Eye (tissue), 1 donor: ENCODE measurements at places on chromosomes 1 and 21.

GRCh38 chr1:185551008-185551407, 183.2 kb upstream of the HMCN1 start:
- no peak for DNase-seq

DNA sequence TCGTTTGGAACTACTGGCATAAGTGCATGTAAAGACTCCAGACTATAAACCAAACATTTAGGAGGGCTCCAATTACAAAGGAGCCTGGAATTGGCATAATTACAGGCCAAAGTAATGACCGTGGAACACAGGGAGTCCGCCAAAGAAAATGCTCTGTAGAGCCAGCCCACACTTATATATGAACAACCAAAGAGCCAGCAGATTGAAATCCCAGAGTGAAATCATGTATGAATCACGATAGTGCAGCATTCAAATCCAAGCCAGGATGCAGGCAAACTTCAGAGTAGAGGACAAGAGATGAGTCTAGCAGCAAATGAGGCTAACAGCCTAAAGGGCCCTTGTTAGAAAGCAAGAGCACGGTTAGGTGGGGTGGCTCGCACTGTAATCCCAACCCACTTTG, 13.1 kb downstream of the VPS26C start:
- DNase-seq, result no peak

DNA sequence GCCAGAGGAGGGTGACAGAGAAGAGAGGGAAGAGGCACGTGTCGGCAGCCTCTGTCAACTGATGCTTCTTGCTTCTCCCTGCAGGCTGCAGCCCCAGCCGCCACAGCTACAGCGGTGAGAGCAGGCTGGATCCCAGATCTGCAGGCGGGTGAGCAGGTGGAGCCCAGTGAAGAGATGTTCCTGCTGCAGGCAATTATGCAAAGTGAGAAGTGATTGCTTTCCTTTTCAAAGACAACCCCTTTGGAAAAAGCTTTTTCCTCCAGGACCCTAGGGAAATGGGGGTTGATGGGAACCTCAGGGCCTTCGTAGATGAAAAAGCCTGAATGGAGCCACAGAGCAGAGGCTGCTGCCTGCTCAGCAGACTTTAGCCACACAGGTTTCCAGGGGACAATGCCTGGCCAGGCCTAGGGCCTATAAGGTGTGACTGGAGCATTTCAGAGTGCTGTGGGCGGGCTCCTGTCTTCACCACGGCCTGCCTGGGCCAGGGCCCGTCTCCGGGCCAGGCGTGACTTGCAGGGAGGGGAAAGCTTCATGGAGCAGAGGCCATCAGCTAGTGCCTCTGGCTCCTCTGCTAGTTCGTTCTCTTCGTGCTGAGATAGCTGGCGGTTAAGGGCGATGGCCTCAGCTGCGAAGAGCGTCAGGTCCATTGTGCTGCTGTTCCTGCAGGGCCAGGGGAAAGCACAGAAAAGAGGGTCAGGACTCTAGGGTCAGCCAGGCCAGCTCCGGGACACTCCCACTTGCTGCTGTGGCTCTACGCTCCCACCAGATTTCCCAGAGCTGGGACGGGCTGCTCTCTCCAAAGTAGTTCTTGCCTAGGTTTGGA, 6.9 kb upstream of the KNCN start:
- peak; percentile 80 for DNase-seq

GRCh38 chr1:34361781-34362357, 185.2 kb downstream of the C1orf94 start:
- DNase-seq, result peak; percentile 21

DNA sequence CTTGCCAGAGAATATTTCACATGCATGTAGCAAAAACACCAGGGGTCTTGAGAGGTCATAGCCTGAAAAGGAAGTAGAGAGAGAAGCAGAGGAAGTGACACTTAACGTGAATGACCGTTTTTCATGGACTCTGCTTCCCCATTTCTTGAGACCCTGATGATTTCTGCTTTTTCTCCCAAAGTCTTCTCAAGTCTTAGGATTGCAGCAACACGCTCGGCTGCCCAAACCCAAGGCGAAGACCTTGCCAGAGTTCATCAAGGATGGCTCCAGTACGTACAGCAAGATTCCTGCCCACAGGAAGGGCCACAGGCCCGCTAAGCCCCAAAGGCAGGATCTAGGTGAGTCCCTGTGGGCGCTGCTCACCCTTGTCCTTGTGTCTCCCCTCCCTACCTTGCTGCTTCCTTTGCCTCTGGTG, 12.8 kb downstream of the THEMIS2 start:
- DNase-seq, result no peak
